Endodermal cell (in vitro differentiated cells): ENCODE measurements at places on chromosomes 2 and 18.

GRCh38 chr2:24233321-24233720 lies 58.5 kb downstream of the FAM228A start:
- DNase-seq, result no peak

DNA sequence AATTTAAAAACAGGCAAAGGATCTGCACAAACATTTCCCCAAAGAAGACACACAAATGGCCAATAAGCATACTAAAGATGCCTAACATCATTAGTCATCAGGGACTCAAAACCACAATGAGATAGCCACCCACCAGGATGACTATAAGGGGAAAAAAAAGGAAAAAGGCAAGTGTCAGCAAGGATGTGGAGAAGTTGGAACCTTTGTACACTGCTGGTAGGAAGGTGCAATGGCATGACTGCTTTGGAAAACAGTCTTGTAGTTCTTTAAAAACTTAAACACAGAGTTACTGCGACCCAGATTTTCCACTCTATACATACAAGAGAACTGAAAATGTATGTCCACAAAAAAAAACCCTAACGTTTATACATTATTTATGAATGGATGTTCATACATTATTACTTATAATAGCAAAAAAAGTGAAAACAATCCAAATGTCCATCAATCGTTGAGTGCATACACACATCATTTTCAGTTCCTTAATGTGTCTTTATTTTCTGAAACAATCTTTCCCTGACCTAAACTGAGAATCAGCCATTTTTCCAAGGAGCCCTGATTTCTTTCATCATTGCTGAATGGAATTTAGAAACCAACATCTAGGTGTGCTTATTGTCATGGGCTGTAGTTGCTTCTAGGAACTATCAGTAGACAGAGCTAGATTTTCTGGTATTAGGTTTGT lies 64.7 kb upstream of the TLK1 start:
- DNase-seq, result no peak

DNA sequence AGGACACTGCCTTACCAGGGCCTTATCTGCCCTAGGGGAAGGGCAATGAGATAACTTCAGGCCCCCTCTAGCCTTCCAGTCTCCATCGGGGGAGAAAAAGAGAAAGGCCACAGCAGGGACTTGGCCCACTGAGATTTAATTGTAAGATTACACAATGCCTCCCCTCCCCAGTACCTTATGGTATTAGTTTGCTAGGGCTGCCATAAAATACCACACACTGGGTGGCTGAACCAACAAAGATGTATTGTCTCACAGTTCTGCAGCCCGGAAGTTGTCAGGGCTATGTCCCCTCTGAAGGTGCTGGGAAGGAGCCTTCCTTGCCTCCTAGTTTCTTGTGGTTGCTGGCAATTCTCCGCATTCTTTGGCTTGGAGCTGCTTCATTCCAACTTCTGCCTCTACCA lies 34.8 kb upstream of the SPATA3 start:
- peak; percentile 71 for DNase-seq

DNA sequence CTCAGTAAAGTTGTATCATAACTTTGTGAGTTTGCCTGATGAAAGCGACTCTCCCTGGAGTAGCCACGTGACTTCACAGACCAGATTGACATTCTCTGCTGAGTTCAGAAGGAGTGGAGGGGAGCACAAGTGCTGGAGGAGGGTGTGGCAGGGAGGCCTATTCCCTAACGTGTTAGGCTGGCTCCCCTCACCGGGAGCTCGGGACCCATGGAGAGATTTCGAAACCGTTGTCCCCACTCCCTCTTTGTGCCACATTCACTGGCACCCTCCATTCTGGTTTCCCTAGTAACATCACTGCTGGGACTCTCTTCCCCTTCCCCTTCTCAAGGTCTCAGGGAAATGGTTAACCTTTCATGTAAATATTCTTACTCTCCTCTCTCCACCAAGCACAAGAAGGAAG lies 279.9 kb downstream of the ALPK2 start:
- DNase-seq, result no peak

- DNase-seq, result no peak
Observed at GRCh38 chr18:76379226-76380126, 115.6 kb downstream of the ZNF516 start.

DNA sequence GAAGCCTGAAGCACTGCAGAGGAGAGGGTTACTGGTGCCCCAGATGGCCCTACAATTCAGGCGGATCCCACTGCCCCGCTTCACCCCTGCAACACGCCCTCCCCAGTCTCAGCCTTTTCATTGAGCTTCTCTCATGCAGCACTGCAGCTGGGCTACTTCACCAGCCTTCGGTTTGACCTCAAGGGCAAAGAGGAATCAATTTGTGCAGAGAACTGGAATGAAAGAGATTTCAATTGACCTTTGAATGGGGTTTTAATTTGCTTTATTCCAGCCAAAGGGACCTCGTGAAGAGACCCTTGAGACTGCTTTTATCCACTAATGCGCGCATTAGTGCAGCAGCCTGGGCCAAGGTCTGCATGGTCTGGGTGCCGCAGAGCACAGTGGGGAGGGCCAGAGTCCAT lies 8.8 kb upstream of the POMC start:
- DNase-seq, result no peak

DNA sequence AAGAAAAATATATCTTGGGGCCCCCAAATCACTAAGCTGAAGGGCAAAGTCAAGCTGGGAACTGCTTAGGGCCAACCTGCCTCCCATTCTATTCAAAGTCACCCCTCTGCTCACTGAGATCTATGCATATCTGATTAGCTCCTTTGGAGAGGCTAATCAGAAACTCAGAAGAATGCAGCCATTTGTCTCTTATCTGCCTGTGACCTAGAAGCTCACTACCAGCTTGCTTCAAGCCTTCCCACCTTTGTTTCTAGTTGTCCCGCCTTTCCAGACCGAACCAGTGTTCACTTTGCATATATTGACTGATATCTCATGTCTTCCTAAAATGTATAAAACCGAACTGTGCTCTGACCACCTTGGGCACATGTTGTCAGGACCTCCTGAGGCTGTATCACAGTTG lies 479.4 kb downstream of the METTL4 start:
- peak; percentile 68 for DNase-seq

- DNase-seq, result peak; percentile 72
Observed at GRCh38 chr2:98514096-98514639, 69.5 kb downstream of the INPP4A start.

GRCh38 chr18:1252936-1253335 lies 348.3 kb downstream of the ADCYAP1 start:
- no peak for DNase-seq

DNA sequence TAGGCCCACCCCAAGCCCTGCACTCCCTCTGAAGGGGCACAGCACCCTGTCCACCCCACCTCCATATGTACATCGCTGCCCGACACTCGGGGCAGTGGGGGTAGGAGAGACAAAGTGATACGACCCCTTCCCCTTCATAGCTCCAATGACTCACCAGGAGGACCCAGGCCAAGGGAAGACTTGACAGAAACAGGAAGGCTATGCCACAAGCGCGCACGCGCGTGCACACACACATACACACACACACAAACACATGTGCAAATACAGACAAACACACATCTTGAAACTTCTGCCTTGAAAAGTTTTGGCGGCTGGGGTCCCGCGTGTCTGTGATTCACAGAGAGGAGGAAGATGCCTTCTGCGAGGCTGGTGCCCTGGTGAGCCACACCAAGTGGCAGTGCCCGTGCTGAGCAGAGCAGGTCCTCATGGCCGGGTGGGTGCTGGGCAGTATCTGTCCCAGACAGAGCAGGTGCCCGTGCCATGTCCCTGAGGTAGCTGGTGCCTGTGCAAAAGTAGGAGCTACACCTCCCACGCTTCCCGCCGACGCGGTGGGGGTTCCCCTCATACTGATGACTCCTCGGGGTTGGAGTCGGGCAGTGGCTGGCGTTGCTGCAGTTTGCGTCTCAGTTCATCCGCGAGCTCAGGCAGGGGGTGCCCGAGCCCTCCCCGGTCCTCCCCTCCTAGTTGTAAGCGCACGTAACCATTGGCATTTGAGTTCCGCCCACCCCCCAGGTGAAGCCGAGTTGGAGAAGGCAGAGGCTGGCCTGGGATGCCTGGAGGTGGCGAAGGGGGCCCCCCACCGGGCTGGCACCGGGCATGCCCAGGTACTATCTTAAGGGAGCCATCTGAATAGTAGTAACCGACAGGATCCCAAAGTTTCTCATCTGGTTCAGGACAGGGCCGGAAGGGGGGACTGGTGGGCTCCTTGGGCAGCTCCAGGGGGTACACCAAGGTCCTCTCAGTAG lies 2.5 kb upstream of the ANKRD39 start:
- DNase-seq, result peak; percentile 49

DNA sequence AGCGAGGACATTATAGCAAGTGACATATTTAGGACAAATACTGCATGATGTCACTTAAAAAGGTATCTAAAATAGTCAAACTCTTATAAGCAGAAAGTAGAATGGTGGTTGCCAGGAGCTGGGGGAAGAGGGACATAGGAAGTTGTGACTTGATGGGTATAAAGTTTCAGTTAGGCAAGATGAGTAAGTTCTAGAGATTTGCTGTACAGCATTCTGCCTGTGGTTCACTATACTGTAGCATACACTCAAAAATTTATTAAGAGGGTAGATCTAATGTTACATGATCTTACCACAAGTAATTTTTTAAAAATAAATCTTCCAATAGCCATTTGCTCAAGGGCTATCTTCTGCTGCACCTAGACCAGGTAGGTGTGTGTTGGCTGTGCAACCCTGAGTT lies 78.1 kb upstream of the NPAS2 start:
- DNase-seq, result no peak

DNA sequence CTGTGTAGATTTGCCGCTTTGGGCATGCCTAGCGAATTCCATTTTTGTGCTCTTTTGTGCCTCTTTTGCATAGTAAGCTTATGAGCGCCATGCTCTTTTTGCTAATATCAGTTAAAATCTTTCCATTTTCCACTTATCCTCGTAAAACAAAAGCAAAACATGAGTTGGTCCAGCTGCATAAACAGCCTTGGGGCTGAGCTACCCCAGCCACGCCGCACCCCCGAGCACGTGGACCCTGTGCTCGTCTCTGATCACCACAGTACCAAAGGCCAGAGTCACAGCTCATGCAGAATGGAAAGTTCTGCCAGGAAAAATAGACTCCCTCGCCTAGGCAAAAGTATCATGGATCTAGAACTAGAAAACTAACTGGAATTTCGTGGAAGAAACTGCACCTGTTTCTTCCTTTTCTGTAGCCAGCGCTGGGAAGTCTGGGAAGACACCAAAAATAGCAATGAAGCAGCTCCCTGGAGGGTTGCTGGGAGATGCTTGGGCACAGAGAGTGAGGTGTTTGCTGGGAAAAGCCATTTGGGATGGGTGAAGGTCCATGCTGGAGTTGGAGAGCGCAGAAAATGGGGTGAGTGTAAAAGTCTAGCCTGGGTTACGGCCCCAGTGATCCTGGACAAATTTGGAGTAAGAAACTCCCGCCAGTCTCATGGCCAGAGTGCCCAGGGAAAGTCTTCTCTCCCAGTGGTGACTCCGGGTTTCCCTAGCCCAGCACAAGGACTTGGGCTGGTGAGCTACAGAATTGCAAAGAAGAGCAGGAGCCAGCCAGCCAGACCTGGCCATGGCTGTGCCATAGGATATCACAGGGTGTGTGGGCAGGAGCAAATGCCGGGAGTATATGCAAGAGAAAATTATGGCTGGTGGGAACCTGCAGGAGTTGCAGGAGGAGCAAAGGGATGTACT lies 218.4 kb downstream of the GBX2 start:
- DNase-seq, result peak; percentile 64
